CD4-positive, CD25-positive, alpha-beta regulatory T cell (primary cell): ENCODE measurements at places on chromosomes 7 and 10. TPM values are rescaled to one million over a fixed set of nuclear protein-coding genes. Genes with fewer than 3 reads are reported as not detected.

Gene LRRD1
- polyA plus RNA-seq, result not detected

Gene C10orf62
- polyA plus RNA-seq, result not detected

Gene CHRM2
- not detected for polyA plus RNA-seq

Gene TMEM254
- 43.8 TPM for polyA plus RNA-seq

Gene IFIT3
- polyA plus RNA-seq, result 22.3 TPM

Gene HOXA1
- polyA plus RNA-seq, result 0.50 TPM

Gene ZNF804B
- not detected for polyA plus RNA-seq

Gene DNAJC1
- 14.9 TPM for polyA plus RNA-seq

Gene FGFR2
- polyA plus RNA-seq, result 0.32 TPM

Gene KCNMA1
- not detected for polyA plus RNA-seq

Gene SMO
- not detected for polyA plus RNA-seq

Gene CFTR
- polyA plus RNA-seq, result not detected

Gene H2BK1
- polyA plus RNA-seq, result not detected

Gene CYP3A4
- not detected for polyA plus RNA-seq

Gene CNNM1
- not detected for polyA plus RNA-seq

Gene TMEM176B
- polyA plus RNA-seq, result not detected

Gene GDF2
- polyA plus RNA-seq, result not detected

Gene FRMD4A
- polyA plus RNA-seq, result 0.68 TPM

Gene HOXA13
- not detected for polyA plus RNA-seq

Gene WEE2
- not detected for polyA plus RNA-seq

Gene MYH16
- not detected for polyA plus RNA-seq

Gene TUBAL3
- polyA plus RNA-seq, result 0.31 TPM

Gene ASB10
- polyA plus RNA-seq, result not detected

Gene PHTF2
- polyA plus RNA-seq, result 25.0 TPM

Gene ZNF786
- 4.7 TPM for polyA plus RNA-seq

Gene ACSL5
- 74.8 TPM for polyA plus RNA-seq

Gene CYP3A7
- polyA plus RNA-seq, result not detected

Gene JCAD
- not detected for polyA plus RNA-seq

Gene VWA2
- not detected for polyA plus RNA-seq

Gene PRKCQ
- 70.3 TPM for polyA plus RNA-seq

Gene OPN4
- polyA plus RNA-seq, result not detected

Gene ALOX5
- polyA plus RNA-seq, result 0.23 TPM

Gene TLX1
- not detected for polyA plus RNA-seq

Gene VIPR2
- not detected for polyA plus RNA-seq

Gene SYT15
- 0.09 TPM for polyA plus RNA-seq
